ENCODE measurements at places on chromosomes 4 and X.
A peak's percentile ranks its signal among the peaks of the same experiment; 100 is the strongest.

- no peak for DNase-seq
These were observed 436.2 kb downstream of the FAT4 start for GRCh38 chr4:125750828-125751466.

DNA sequence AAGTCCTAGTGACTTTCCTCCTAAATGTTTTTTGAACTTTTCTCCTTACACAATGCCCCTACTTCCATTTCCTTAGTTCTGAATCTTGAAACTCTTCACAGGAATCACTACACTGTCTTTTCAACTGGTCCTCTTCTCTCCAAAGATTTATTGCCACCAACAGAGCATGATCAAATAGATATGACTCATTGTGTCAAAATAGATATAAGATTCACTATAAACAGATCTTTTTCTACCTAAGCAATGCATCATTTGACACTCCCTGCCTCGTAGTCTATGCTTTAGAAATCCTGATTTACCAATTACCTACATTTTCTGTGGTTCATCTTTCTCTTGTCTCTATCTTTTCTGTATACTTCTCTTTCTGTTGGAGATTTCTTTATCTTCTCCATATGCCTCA, 789.6 kb upstream of the SLIT2 start:
- DNase-seq = no peak

- DNase-seq = no peak
These were observed 32.4 kb upstream of the ZCCHC4 start for GRCh38 chr4:25280210-25280609.

DNA sequence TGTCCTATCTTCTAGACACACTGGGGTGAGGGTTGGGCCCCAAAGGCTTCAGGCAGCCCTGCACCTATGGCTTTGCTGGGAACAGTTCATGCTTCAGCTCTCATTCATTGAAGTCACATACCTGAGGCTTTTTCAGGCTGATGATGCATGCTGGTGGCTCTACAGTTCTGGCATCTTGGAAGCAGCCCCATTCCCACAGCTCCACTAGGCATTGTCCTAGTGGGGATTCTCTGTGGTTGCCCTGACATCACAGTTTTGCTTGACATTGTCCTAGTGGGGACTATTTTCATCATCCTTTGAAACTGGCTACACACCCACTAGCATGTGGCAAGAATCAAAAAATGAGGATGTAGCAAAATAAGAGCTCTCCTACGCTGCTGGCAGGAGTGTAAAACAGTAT, 37.7 kb upstream of the C4orf17 start:
- DNase-seq = no peak

- no peak for DNase-seq
These were observed 121.0 kb downstream of the KCNIP4 start for GRCh38 chr4:21827575-21827974.

- DNase-seq = no peak
These were observed 313.2 kb downstream of the PACRGL start for GRCh38 chr4:21013501-21013900.

DNA sequence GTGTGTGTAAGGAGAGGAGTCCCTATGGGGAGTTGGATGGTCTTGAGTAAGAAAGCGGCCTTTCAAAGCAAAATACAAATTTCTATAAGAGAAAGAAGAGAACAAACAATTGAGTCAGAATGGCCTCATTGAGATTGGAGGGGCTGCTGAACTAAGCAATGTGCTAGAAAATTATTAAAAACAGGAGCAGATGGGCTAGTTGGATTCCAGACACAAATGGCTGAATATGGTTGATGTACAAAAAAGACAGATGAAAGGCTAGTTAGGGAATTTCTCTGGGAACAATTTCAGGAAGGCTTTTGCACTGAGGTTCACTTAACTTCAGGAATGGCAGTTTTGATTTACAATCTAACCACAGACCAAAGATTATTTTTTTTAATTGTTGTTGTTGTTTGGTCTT, 1806.8 kb upstream of the TENM3 start:
- DNase-seq = no peak

- no peak for DNase-seq
These were observed 65.1 kb downstream of the ARHGAP6 start for GRCh38 chrX:11600578-11600977.

DNA sequence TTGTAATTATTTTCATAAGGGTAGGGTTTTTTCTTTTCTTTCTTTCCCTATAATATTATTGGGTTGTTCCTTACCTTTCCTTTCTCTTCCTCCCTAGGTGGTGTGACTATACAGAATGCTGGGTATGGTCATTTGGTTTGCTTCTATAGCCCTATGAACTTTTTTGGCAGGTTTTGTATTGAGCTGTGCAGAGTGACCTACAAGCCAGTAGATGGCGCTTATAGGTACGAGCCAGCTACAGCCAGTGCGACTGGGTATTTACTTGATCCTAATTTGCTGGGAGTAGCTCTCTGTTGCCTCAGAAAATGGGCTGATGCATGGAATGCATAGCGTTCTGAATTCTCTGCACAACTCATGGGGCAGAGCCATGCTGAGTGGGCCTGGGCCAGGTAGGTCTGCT, 423.3 kb downstream of the MAGEE1 start:
- no peak for DNase-seq

DNA sequence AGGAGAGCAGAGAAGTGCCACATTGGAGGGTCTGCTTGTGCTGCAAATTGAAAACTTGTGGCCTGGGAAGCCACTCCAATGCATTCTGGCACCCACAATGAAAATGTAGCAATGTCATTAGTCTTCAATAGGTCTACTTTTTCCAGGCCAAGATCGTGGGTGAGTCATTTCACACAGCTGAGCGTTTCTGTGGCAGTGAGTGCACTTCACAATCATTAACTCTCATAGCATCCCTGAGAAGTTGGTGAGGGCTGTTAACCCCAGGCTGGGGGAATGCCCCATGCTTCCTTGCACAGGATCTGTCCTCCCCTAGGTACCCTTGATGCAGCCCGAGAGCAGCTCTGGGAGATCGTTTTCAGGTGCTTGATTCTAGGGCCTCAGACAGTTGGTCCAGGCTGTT, 196.8 kb upstream of the ATP6AP2 start:
- DNase-seq = no peak

DNA sequence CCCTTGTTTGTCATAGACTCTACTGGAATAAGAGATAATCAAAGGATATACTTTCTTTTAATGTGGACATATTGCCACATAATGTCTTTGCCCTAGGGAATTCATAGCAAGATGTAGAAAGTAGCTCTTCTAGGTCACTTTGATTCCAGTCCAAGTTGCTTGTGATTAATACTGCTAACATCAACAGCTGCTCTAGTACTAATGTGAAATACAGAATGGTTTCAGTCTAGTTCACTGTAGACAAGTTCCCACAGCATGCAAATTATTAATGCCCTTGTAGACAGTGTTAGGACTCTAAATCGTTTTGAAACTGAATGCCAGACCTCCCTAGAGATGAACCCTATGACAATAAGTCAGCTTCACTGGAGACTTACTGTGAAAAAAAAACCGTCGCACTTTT, 494.6 kb upstream of the ATOH1 start:
- peak; percentile 94 for DNase-seq

GRCh38 chr4:30268370-30268769, 451.8 kb upstream of the PCDH7 start:
- no peak for DNase-seq

All from NCI-H2171 (cell line).